ENCODE measurements at places on chromosomes 16 and 17.

DNA sequence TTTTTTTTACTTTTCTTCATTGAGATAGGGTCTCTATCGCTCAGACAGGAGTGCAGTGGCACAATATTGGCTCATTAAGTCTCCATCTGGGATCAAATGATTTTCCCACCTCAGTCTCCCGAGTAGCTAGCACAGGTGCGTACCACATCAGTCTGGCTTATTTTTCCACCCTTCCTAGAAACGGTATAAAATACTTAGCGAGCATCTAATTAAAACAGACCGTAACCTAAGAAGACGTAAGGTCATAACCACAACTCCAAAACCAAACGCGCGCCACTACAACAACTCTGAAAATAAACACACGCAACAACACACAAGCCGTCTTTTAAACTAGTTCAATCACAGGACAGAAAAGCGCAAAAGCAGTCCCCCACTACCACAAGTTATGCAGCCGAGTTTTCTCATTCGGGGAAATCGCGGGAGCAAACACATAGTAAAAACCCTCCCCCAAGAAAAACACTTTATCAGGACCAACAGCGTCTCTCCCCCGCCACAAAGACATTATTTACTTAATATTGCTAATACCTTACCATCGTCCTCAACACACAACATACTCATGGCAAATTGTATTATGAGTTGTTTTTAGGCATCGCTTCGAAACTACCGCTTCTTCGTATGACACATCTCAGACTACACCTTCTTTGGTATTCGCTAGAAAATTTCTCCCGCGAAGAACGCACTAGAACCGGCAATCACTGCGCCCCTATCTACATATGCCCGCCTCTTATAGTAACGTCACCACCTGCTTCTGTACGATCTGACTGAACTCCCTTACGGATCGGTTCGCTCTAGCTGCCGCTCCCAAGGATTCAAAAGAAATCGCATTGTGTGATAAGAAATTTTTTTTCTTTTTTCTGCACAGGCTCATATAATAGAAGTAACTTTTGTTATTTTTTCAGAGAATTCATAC, 32.8 kb downstream of the TEX14 start:
- DNase-seq: peak; percentile 71

DNA sequence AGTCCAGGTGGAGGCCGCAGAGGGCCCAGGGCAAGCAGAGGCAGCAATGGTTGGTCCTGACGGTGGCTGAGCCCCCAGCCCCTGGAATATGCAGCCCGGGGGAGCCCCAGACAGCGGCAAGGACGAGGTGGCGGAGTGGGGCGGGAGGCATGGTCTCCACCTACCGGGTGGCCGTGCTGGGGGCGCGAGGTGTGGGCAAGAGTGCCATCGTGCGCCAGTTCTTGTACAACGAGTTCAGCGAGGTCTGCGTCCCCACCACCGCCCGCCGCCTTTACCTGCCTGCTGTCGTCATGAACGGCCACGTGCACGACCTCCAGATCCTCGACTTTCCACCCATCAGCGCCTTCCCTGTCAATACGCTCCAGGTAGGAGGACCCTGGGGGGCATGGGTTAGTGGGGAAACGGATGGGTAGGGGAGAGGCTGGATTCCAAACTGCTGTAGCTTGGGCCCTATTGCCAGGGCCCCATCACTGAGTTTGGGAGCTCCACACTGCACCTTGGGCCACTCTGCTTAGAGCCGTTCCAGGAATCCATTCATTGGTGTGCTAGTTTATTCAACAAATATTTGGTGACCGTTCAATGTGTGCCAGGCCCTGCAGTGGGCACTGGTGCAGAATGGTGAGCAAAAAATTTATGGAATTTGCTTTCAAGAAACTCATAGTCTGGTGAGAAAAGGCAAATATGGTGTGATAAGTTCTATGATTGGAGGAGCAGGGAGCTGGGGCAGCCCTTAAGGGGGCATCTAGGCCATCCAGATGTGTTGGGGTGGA, 3.8 kb downstream of the RASL10B start:
- no peak for DNase-seq

GRCh38 chr16:53518550-53519416, 15.8 kb upstream of the AKTIP start:
- no peak for DNase-seq

- DNase-seq: no peak
Observed at GRCh38 chr16:30155188-30155587, 28.2 kb upstream of the CORO1A start.

DNA sequence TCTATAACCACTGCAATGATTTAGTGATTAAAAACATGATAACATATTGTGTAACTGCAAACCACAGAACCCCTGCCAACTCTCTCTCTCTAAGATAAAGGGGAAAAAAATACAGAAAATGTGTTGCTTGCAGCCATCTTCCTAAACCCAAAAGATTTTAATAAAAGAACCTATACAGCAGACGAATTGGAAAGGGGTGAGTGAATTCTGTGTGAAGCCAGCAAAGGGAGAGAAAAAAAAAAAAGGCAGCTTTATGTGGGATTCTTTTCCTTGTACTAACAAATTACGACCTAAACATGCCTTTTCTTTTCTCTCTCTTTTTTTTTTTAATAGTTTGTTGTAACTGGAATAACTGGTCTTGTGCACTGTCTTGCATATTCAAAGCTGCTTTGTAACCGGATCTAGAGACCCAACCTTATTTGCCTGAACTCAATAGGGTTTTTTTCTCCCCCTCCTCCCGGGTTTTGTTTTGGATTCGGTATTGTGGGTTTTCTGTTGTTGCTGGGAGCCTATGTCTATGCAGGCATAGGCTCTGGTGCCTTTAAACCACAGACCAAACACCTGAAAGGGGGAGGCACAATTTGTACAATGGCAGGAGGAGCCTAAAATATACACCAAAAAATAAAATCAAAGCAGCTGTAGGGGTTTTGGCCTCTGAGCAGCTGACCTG, 7.0 kb upstream of the ZFHX3 start:
- no peak for DNase-seq

DNA sequence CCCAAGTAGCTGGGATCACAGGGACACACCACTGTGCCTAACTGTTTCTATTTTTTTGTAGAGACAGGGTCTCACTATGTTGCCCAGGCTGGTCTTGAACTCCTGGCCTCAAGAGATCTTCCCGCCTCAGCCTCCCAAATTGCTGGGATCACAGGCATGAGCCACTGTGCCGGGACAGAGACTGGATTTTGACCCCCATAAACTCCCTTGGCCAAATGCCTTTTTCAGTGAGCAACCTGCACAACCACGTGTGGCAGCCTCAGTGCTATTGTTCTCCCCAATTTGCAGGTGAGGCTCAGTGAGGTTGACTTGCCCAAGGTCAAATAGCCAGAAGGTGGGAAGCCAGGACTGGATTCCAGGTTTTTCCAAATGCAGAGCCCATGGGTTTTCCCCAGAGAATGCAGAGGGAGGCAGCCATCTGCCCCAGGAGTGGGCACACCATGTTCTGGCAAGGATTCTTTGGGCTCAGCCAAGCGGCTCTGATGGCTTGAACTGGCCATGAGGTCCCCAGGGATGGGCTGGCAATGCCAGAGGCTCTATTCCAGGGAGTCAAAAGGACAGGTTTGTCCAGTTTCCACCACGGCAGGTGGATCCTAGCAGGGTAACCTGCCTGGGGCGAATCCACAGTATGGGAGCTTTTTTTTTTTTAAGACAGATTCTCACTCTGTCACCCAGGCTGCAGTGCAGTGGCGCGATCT, 1.8 kb downstream of the IL27 start:
- no peak for DNase-seq

DNA sequence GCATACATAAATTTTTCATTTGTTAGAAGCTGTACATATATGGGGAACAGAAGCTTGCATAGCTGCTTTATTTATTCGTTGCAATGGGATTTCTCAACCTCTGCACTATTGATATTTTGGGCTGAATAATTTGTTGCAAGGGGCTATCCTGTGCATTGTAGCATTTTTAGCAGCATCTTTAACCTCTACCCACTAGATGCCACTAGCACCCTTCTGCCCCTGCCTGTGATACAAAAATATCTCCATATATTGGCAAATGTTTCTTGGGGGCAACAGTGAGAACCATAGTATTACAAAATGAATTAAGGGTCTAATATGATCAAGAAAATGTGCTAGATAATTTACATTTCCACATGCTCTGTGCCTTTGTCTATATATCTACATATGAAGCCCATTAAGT, 1401.0 kb downstream of the CDH11 start:
- no peak for DNase-seq

DNA sequence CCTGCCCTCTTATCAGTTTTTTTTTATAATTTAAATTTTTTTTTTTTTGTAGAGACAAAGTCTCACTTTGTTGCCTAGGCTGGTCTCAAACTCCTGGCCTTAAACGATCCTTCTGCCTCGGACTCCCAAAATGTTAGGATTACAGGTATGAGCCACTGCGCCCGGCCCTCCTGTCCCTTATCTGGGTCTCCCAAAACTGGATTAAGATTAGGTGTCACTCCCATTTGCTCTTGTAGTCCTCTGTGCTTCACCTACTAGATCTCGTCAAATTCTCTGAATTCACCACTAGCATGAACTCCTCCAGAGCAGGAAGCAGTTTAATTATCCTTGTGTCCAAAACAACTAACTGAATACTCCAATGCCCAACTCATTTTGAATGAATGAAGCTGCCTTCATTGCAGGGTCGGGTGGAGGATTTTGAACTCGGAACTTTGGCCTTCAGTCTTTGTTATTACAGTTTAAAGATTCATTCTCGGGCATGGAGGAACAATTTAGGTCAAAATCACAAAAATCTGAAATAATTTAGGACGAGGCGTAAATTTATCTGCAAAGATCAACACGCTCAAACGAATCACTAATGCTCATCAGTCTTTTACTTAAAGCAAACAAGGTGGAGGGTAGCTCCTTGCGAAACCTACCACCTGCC, 802 bp upstream of the ATXN2L start:
- DNase-seq: no peak

DNA sequence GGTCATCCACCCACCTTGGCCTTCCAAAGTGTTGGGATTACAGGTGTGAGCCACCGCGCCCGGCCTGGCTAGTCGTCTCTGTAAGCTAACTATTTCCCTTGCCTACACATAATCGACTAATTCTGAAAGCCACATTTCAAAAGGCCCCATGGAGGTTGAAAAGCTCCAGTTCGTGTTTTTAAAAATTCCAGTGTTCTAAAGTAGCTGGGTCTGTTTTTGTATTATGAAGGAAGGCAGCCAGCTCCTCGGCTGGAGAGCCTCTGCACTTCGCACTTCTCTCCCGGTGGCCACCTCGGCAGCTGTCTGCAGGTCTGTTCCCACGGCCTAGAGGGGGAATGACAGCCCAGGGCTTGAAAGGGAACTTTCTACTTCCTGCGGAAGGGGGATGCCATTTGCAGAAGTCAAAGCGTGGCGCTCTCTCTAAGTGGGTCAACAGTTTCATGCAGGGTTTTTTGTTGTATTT, 16.9 kb downstream of the HASPIN start:
- DNase-seq: no peak

DNA sequence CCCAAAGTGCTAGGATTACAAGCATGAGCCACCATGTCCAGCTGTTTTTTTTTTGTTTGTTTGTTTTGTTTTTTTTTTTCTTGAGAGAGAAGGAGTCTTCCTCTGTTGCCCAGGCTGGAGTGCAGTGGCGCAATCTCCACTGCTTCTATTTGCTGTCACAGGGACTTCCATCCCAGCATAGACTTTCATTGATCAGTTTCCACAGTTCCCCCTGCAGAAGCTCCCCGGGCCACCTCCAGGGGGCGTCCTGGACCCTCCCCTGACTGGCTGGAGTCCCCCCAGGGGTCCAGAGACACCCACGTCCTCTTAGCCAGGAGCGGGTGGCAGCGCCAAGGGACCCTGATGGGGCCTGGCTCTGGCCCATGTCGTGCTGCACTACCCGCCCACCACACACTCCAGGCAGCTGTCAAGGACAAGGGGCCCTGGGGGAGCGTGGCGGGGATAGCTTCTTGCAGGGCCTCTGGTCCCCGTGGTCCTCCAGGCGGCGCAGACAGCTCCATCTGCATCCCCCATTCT, 3.1 kb upstream of the NPW start:
- DNase-seq: peak; percentile 49

GRCh38 chr17:74521701-74522201, 9.5 kb downstream of the CD300LB start:
- DNase-seq: no peak

GRCh38 chr17:14452856-14453255, 152.0 kb downstream of the HS3ST3B1 start:
- DNase-seq: no peak

GRCh38 chr16:14015461-14015860, 55.7 kb upstream of the MRTFB start:
- DNase-seq: no peak

DNA sequence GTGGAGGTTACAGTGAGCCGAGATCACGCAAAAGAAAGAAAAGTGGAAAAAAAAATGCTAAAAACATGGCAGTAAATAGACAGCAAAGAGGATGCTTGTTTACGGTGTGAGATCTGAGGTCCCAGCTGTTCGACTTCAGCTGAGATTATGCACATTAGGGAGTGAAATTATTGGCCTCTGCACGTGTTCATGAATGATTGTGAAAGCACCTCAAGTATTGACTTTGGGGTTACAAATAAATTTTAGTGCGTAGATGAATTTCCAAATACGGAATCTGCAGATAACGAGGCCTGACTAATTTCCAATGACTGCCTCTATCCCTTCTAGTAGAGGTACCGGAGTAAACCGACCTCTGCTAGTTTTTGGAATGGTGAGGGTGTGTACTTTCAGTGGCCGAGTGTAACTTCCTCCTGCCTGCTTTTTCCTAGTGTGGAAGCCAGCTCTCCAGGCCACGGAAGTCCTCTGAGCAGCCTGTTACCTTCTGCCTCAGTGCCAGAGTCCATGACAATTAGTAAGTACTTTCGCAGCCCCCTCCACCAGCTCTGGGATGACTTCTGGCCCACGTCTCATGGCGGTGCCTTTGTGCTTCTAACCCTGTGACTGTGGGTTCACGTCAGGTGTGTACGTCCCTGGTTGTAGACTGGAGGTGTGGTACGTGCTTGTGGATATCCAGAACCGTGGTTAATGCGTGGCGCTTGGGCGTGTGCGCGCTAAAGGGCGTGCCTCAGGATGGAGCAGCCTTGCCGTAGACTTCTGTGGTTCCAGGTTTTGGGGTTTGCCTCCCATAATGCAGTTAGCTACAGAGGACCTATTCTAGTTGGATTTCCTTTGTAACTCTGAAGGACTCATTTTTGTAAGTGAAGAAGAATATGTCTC, 102.1 kb downstream of the SNX29 start:
- DNase-seq: no peak

DNA sequence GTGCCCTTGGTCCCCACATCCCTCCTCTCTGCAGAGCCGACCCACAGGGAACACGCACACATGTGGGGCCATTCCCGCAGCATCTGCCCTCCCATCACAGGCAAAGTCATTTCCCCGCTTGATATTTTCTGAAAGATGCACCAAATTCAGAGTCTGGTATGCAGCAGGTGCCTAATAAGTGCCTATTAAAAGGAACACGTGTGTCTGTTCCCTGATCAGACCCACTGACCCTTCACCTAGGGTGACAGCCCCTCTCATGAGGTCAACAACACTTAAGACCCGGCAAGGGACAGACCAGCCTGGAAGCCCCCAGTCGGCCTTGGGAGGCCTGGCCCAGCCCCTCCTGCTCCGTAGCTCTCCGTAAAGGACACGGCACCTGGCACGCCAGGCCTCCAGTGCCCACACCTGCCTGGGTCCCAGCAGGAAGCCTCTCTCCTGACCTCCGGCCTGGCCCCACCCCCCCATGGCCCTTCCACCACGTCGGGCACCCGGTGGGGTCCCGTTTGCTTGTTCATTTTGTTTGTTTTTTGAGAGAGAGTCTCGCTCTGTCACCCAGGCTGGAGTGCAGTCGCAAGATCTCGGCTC, 20.0 kb downstream of the UNKL start:
- no peak for DNase-seq
